GM10248 (cell line): ENCODE measurements at places on chromosomes 2 and 18.

GRCh38 chr2:14907014-14907612 is 274.6 kb downstream of the LRATD1 start:
- no peak for DNase-seq

- no peak for DNase-seq
These were observed 32.2 kb downstream of the SH3YL1 start for GRCh38 chr2:231521-232185.

GRCh38 chr2:168819829-168820489 is 17.5 kb downstream of the NOSTRIN start:
- no peak for DNase-seq

GRCh38 chr18:24818441-24818840 is 358.0 kb downstream of the HRH4 start:
- no peak for DNase-seq

DNA sequence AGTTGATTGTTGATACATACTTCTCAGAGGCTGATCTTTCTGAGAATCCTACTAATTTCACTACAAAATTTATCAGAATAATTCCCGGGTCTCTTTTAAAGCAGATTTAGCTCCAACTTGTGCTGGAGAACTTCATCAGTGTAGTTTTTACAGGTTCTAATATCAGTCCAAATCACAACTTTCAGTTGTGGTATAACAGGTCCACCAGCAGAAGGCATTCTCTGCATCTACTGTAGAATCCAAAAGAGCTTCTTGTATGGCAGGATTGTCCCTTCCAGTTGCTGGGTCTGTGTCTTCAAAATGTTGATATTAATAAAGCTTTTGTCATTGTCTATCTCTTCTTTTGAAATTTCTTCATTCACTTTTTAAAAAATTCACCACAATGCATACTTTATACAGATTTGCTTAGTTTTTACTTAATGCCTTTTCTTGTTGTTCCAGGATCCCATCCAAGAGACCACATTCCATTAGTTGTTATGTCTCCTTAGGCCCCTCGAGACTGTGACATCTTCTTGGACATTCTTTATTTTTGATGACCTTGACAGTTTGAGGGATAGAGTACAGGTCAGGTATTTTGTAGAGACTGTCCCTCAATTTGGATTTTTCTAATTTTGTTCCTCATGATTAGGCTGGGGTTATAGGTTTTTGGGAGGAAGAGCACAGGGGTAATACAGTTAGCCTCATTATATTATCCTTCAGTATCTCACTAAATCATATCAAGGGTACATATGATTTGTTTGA is 490.5 kb upstream of the MEX3C start:
- DNase-seq, result no peak

- no peak for DNase-seq
These were observed 181.5 kb upstream of the ACVR2A start for GRCh38 chr2:147663153-147663961.

GRCh38 chr2:233280114-233280693 is 27.4 kb upstream of the SAG start:
- DNase-seq, result no peak

DNA sequence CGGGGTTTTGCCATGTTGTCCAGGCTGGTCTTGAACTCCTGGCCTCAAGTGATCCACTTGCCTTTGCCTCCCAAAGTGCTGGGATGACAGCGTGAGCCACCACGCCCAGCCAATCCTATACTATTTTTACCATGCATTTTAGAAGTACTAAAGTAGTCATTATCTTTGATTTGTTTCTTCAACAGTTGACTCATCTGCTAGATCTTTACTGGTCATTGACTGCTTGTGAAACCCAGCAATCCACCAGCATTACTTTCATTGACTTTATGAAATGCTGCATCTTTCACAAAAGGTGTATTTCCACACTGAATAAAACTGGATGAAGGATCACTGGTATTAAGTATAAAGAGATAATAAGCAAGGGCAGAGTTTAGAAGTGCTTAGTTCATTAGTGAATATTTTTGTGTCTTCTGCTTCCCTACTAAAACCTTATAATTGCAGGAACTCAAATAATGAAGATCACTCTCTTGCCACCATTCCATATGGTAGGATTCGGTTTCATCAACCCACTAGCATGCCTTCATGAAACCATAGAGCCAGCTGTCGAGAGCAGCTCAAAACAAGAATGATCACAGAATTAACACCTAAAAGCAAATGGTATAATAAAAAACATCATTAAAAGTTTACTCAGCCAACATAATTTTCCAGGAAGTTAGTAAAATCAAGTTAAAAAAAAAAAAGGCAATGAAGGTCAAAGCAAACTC is 33.1 kb downstream of the IRS1 start:
- no peak for DNase-seq

DNA sequence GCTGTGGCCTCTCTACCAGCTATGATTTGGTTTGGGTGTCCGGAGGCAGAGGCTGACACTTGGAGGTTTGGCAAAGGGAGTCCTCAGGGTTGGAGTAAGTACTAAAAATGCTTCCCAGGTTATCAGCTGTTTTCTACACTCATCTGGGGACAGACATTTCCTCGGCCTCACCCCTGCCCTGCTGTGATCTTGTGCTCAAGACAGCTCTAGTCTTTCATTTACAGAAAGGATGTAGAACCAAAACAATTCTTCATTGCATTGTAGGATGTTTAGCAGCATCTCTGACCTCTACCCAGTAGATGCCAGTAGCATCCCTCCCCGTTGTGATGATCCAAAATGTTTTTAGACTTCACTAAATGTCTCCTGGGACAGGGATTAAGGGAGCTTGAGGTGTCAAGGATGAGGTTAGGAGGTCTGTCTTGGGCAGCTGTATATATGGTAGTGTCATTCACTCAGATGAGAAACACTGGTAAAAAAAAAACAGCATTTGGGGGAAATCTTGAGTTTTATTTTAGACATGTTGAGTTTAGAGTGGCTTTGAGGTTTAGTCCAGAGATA is 26.6 kb downstream of the CD28 start:
- DNase-seq, result no peak

DNA sequence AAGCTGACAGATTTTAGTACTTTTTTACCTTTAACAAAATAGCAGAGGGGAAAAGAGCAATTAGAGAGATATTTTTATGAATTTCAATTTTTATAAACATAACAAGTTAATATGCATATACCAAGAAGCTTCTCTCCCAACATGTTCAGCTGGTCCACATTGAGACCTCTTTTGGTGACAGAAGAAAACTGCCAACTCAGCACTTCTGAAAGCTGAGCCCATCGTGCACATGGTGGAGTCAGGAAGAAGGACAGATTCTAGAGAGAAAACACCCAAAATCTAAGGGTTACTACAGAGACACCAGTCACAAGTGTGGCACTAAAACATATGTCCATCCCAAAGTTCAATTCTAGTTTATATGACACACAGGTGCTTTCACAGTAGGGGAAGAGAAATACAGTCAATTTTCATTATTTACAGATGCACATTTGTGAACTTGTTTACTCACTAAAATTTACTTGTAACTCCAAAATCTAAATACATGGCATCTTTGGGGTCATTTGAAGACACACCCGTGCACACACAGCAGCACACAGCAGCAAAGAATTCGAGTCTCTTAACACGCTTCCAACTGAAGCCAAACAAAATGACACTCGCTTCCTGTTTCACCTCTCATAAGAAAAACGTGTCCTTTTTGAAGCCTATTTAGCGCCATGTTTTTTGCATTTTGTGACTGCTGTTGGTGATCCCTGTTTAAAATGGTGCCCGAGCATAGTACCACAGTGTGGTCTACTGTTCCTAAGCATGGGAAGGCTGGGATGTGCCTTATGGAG is 31.5 kb downstream of the STAT1 start:
- no peak for DNase-seq

- DNase-seq, result no peak
These were observed 1505.8 kb upstream of the SLC39A10 start for GRCh38 chr2:194151231-194151630.

- DNase-seq, result no peak
These were observed 165.0 kb downstream of the ZEB2 start for GRCh38 chr2:144354953-144355352.

GRCh38 chr2:207387001-207387571 is 142.7 kb upstream of the CREB1 start:
- no peak for DNase-seq

DNA sequence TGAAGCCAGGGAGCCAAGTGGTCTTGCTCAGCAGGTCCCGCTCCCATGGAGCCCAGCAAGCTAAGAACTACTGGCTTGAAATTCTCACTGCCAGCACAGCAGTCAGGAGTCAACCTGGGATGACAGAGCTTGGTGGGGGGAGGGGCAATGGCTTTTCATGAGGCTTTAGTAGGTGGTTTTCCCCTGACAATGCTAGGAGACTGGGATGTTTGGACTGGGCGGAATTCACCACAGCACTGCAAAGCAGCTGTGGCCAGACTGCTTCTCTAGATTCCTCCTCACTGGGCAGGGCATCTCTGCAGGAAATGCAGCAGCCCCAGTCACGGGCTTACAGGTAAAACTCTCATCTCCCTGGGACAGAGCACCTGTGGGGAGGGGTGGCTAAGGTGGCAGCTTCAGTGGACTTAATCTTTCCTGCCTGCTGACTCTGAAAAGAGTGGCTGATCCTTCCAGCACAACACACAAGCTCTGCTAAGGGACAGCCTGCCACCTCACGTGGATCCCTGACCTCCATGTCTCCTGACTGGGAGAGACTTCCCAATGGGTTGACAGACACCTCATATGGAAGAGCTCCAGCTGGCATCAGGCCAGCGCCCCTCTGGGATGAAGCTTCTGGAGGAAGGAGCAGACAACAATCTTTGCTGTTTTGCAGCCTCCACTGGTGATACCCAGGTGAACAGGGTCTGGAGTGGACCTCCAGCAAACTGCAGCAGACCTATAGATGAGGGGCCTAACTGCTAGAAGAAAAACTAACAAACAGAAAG is 349.7 kb upstream of the ST6GAL2 start:
- DNase-seq, result no peak

- DNase-seq, result no peak
These were observed 175.8 kb upstream of the CDH20 start for GRCh38 chr18:61157451-61157850.

- DNase-seq, result no peak
These were observed at the start of gene AGXT for GRCh38 chr2:240868286-240869108. Gene AGXT, plus strand, starts transcription at chr2:240868824. Its CDS starts 42 bp downstream, at chr2:240868866.

- DNase-seq, result no peak
These were observed 7.9 kb upstream of the ARPC2 start for GRCh38 chr2:218209078-218209477.

DNA sequence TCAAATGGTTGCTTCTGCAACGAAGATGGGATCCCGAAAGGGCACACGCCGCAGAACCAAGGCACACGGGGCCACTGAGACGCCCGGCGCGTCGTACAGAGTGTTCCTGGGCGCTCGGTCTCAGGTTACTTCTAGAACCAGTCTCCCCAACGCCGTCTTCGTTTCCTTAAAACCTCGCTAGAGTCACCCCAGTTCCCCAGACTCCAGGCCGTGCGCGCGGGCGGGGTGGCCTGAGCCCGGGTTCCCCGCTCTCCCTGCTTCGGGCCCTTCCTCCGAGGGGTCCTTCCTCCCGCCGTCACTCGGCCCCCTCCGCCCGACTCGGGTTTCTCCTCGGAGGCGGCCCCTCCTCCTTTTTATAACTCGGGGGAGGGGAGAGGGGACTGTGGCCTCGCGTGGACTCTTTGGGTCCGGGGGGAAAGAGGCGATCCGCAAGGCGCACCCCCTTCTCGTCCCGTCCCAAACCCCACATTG is 774 bp upstream of the FZD7 start:
- peak; percentile 59 for DNase-seq

DNA sequence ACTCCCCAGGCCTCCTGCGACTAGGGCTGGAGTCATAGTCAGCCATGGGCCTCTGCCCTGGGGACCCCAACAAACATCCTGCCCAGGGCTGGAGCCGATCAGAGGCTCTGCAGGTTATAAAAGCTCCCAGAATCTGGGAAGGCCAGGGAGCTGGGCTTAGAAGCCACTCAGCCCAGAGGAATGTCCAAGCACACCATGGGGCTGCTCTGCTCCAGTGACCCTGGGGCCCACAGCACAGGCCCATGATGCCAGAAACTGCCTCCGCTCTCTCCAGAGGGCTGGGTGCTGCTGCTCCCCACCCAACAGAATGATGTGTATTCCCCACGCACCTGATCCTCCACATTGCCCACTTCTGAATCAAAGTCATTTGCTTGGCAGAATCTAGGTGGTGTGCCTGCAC is 88.5 kb downstream of the ARMC9 start:
- DNase-seq, result no peak

- no peak for DNase-seq
These were observed 105.2 kb downstream of the RBM43 start for GRCh38 chr2:151156431-151156830.

DNA sequence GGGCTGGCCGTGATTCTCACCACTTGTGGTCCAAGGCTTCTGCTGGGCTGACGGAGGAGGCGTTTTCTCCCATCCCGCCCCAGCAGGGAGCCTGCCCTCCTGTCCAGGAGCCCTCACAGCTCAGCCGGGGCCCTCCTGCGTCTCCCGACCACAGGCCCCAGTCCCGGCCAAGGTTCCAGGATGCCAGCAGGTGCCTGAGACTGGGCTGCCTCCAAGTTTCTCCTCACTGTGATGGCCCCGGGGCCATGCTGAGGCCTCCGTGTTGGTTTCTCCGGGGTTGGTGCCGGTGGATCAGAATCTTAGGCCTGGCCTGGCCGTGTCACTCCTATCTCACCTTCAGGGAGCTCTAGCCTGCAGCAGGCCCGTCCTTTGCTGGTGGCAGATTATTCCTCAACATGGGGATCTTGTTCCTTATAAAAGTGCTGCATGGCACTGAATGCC is 5.9 kb downstream of the KCNG2 start:
- DNase-seq, result no peak

GRCh38 chr2:70710038-70710690 is 57.8 kb downstream of the ADD2 start:
- DNase-seq, result no peak

DNA sequence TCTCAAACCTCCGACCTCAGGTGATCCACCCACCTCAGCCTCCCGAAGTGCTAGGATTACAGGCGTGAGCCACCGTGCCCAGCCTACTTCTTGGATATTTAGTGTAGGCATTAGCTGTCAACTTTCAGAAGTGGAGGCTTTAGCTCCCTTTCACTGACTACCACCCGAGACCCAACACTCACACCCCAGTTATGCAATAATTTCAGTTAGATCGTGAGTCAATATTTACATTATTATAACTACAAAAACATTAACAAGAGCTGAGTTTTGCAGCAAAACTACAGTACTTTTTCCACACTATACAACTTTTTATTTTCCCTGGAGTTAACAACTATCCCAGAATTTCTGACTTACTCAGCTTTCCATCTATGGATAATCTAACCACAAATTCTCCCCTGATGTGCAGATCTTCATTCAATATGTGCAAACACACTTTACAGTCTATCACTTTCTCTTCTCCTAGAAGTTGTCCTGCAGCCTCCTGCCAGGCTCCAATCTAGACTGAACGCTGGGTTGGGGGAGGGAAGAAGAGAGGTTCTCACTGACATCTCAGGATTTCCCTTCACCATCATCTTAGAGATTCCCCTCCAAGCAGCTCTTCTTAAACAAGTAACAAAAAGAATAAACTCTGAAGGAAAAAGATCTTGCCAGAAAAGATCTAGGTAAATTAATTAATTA is 10.1 kb downstream of the TBC1D8 start:
- no peak for DNase-seq

- no peak for DNase-seq
These were observed 1615.1 kb downstream of the DPP10 start for GRCh38 chr2:116057538-116057937.

GRCh38 chr2:36371070-36371874 is 15.7 kb downstream of the CRIM1 start:
- DNase-seq, result no peak

GRCh38 chr2:108548208-108549003 is 14.1 kb downstream of the LIMS1 start:
- DNase-seq, result no peak

- no peak for DNase-seq
These were observed 540.2 kb downstream of the LRP1B start for GRCh38 chr2:141590620-141591019.

GRCh38 chr18:7034924-7035323 is 82.7 kb downstream of the LAMA1 start:
- no peak for DNase-seq
